ENCODE measurements at places on chromosomes 12 and 14.

GRCh38 chr12:82673698-82674097 is 13.0 kb upstream of the TMTC2 start:
- DNase-seq = no peak

GRCh38 chr12:78683031-78683430 is 181.5 kb upstream of the SYT1 start:
- DNase-seq = peak; percentile 44

- no peak for DNase-seq
Measured at GRCh38 chr14:44286201-44286600, 220.9 kb downstream of the FSCB start.

DNA sequence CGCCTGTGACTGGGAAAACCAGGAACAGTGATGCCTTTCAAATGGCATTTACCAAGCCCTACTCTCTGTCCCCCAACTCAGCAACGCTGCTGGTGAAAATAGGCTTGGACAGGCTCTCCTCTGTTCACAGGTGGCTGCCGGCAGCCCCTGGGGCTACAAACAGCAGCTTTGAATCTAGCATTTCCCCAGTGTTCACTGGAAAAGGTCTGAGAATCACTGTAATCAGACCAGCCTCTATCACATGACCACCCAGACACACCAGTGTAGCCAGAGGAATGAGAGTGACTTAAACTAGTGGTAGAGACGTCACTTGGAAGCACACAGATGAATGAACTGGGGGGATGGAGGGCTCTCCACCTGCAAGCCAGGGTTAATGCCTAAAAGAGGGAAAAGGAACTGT is 151.8 kb downstream of the FOXN3 start:
- DNase-seq = no peak

- no peak for DNase-seq
Measured at GRCh38 chr14:61753631-61754030, 8.6 kb upstream of the SNAPC1 start.

GRCh38 chr14:67529947-67530935 is 2.8 kb upstream of the PLEKHH1 start:
- DNase-seq = no peak

DNA sequence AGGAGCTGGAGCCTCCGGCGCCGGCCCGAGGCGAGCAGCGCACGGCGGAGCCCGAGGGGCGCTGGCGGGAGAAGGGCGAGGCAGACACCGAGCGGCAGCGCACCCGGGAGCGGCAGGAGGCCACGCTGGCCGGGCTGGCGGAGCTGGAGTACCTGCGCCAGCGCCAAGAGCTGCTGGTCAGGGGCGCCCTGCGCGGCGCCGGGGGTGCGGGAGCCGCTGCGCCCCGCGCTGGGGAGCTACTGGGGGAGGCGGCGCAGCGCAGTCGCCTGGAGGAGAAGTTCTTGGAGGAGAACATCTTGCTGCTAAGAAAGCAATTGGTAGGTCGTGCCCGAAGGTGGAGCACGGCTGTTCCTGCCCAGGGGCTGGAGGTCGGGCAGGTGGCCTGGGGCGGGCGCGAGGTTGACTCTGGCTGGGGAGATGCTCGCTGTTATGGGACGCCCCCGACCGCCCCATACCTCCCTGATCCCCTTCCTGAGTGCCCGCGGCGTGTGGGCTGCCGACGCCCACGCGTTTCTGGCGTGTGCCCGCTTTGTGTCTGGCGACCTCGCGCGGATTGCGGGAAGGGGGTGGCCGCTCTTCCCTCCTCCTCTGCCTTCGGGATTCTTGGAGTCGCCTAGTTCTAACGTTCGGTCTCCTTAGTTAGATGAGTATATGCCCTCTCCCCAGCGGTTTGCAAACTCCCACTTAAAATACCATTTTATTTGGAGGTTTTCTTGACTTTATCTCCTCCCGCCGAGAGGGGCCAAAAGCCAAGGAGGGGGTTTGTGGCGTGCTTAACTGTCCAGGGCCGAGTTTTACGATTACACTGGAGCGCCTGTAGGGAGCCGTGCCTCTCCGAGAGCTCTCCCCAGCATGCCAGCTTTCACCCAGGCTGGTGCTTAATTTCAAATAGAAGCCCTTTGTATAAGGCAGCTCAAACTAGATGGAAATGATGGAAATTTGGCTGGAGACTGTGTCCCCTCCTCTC is 752 bp downstream of the DACT1 start:
- DNase-seq = peak; percentile 44

DNA sequence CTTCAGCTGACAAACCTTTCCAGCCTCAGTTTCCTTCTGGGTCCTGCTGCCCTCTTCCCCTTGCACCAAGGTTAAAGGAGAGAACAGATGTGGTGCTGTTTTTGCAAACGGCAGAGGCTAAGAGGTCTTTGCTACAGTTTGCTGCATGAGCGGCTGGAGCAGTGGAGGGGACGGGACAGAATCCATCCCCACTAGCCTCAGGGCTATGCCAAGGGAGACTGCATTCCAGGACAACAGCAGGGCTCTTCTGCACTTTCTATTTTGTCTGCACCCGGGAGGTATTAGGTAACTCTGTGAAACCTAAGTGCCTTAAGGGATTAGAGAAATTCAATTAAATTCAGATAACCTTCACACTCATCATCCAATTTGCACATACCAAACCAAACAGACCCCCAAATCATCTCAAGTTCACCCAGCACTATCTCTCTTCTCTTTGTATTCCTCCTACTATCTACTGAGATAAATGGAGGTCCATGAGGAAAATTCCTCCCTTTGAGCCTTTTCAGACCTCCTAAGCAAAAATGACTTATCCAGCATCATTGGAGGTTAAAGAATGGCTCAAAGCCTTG is 103.8 kb upstream of the VRK1 start:
- DNase-seq = no peak
